ENCODE measurements at places on chromosomes 1 and 21.

- no peak for DNase-seq
Measured at GRCh38 chr1:6652986-6653385, 28.3 kb downstream of the THAP3 start.

DNA sequence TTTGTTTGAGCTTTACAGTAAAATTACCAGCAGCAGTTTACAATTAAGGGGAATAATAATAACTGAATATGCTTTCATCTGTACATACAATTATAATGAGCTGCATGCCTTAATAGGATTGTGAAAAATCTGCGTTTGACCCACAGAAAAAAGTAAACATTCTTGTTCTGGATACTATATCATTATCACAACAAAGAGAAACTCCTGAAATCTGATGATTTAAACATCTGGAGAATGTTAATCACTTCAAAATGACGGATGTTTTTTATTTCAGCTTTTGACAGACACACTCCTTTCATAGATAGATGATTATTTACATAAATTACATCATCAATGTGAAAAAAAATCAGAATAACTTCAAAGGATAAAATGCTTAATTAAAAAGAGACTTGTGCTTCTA lies 58.5 kb downstream of the TYW3 start:
- no peak for DNase-seq

DNA sequence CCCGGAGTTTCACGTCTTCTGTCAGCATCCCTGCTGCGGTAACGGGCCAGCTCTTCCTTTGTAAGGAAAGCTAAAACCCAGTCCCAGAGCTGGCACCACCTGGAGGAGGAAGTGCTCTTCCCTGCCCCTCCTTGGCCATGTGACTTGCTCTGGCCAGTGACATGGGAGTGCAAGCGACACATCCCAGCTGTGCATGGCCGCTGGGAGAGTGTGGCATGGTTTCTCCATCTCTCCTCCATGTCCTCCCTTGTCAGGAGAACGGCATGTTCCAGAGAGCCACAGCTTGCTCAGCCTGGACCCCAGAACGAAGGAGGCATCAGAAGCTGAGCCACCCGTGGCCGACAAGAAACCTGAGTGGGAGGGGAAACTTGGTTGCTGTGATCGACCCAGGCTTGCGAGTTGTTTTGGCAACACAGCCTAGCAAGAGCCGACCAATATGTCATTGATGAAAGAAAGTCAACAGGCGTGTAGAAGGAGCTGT lies 2.7 kb upstream of the PRXL2B start:
- DNase-seq: no peak

- DNase-seq: no peak
Measured at GRCh38 chr1:20597650-20598049, 8.8 kb downstream of the CDA start.

DNA sequence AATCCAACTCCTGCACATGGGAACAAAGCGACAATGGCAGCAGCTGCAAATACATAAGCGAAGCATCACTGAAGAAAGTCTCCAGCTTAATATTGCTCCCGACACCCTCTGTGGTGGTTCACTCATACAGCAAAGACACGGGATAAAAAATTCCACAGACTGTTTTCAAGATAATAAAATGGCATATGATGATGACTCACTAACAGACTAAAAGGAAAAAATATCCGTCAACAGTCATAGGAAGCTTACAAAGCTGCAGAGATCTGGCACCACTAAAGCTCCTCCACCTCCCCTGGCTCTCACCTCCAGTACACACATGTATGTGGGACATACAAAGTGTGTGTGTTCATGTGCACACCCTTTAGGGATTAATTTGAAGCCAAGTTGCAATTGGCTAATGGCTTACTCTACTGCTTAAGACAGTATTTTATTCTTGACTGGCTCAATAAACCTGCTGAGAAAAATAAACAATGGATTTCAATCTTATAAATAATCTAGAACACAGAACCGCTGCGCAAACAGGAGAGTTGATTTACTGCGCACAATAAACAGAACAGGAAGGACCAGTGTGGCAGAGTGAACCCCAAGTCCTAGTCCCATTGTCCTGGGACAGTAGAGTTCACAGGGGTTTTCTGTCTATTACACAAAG lies 94.4 kb downstream of the SLC45A1 start:
- no peak for DNase-seq

DNA sequence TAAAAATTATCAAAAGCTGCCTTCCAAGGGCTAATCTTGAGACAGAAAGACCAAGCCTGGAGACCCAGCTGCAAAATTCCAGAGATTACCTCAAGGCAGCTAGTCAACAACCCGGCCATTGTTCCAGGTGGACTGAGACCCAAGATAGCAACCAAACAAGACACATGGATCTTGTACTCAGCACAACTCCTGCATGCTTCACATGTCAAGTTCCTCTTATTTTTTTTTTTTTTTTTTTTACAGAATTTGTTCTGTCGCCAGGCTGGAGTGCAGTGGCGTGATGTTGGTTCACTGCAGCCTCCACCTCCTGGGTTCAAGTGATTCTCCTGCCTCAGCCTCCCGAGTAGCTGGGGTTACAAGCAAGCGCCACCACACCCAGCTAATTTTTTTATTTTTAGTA lies 40.1 kb downstream of the CD2 start:
- DNase-seq: no peak

DNA sequence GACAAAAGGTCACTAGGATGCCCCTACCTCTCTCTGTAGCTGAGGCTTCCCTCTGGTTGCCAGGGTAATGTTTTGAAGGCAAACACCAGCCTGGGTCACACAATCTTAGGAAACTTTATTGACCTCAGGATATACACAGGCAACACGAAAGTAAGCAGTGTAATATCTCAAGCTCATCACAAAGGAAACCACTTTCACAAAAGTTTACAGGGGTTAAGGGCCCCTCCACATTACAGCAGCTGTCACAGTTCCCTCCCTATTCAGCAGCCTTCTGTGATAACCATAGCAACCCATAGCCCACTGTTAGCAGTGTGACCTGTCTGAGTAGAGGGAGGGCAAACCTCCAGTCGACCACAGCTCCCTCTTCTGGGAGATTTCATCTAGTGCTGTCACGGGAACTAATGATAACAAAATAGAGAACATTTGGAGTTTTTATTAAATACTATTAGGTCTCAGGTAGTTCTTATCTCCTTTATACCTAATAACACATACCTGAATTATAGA lies 149.8 kb downstream of the PTPRC start:
- DNase-seq: no peak

GRCh38 chr1:15948091-15948591 lies 27.8 kb downstream of the ZBTB17 start:
- DNase-seq: no peak

DNA sequence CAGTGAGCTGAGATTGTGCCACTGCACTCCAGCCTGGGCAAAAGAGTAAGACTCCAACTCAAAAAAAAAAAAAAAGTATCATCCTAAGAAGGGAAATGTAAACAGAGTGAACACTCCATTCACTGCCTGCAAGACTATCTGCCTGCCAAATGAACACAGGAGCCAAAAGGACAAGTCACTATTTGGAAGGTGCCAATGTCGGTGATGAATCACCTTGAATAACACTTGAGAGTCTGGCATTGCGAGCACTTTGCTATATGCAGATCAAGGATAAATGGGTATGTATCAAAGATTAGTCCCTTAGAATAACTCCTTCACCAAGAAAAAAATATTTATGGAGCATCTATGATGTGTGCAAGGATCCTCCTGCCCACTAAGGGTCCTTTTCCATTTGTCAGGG lies 6.6 kb downstream of the UBR4 start:
- DNase-seq: no peak

GRCh38 chr1:114435088-114435715 lies 75.8 kb downstream of the TRIM33 start:
- DNase-seq: no peak

- no peak for DNase-seq
Measured at GRCh38 chr21:29125191-29125590, 5.3 kb upstream of the MAP3K7CL start.

DNA sequence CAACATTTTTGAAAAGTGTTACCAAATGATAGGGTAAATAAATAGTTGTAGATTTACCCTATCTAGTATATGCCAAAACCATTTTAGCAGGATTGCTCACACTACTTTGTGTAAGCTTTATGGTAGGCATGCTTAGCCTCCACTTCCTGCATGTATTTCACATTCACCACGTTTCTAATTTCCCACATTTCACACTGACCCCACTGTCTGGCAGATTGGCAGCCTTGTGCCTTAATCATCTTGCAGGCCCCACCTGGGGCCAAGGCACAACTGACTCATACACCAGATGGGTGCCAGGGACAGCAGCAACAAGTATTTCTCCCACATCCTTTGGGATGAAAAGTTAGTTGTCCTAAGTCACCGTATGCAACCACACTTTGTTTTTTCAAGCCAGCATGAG lies 21.2 kb upstream of the CENPF start:
- no peak for DNase-seq

GRCh38 chr1:234662148-234662547 lies 52.2 kb upstream of the IRF2BP2 start:
- no peak for DNase-seq

DNA sequence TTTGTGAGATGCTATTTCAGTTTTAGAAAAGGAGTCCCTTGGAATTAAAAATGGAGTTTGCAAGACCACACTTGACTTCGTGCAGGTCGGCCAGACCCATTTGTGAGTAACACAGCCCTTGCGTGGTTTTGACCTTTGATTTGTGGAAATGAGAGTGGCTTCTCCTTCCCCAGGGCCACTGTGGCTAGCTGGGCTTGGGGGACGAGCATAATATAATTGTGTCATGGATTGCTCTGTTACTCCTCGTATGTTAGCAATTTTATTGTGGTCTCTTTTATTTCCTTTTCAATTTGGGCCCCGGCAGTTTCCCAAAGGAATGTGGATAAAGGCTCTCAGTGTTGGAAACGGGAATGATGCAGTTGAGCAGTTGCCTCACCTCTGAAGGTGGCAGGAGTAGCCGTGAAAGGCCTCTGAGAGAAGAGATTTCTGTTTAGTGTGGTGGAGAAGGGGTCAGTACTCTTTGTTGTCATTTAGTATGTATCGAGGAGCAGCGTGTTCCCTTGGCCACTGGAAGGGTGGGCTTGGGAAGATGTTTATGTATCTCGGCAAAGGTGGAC lies 194.6 kb downstream of the PBX1 start:
- no peak for DNase-seq

DNA sequence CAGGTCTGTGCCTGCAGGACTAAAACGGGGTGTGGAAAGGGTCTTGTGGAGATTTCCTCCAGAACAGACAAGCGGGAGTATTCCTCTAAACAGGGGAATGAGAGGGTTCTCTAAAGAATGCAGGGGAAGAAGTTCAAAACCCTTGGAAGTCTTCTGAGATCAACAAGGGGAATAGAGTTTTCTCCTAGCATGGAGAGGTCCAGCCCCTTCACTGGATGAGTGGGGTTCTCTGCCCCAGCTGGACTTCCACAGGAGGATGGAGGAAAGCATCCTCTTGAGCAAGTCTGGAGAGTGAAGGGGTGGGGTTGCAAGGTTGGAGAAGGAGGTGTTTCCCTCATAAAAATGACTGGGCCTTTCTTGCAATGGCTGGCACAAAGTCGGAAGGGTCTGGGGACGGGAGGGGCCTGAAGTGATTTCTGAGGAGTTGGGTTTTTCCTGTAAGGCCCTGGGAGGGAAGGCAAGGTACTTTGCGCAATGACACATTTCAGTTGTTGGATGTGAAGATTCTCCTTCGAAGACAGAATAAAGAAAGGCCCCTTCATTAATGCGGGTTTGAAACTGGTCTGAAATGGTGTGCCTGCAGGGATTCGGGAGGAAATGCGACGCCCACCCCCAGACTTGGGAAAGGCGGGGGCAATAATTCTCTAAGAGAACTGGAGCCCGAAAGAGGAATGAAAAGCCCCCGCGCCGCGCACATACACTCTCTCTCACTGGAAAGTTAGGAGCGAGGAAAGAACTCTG lies 884 bp downstream of the SPATA6 start:
- DNase-seq: no peak

- no peak for DNase-seq
Measured at GRCh38 chr1:9822897-9823692, 670 bp downstream of the CLSTN1 start.

DNA sequence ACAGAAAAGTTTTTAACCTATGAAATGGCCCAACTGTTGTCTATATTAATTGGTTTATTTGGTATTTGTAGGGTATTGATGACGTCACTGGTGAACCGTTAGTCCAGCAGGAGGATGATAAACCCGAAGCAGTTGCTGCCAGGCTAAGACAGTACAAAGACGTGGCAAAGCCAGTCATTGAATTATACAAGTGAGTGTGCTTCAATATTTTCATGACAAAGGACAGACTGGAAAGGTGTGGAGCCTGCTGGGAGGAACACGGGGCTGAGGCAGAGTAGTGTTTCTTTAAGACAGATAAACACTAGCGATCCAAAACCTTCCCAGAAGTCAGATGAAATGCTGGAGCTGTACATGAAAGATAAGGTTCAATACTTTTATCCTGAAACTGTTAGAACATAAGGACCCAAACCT lies 76.7 kb downstream of the AK4 start:
- no peak for DNase-seq

- DNase-seq: no peak
Measured at GRCh38 chr1:93605026-93605568, 76.5 kb downstream of the BCAR3 start.

DNA sequence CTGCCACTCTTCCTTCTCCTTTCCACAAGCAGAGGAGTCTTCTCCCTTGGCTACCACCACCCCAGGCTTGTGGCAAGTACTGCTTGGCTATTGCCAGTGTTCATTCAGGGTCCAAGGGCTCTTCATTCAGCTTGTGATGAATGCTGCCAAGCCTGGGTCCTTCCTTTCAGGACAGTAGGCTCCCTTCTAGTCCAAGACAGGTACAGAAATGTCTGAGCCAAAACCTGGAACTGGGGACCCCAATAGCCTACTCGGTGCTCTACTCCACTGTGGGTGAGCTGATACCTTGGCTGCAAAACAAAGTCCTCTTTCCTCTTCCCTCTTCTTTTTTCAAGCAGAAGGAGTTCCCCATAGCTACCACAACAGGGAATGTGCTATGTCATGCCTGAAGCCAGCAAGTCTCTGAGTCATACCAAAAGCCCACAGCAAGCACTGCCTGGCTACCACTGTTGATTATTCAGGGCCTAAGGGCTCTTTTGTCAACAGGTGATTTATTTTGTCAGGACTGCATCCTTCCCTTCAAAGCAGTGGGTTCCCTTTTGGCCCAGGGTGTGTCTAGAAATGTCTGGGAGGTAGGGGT lies 268.9 kb downstream of the HHAT start:
- no peak for DNase-seq

- DNase-seq: no peak
Measured at GRCh38 chr1:29453502-29454240, 217.3 kb downstream of the PTPRU start.

- no peak for DNase-seq
Measured at GRCh38 chr1:236535662-236536161, 11.9 kb downstream of the LGALS8 start.

- no peak for DNase-seq
Measured at GRCh38 chr1:160359559-160360226, 7.2 kb upstream of the NHLH1 start.

DNA sequence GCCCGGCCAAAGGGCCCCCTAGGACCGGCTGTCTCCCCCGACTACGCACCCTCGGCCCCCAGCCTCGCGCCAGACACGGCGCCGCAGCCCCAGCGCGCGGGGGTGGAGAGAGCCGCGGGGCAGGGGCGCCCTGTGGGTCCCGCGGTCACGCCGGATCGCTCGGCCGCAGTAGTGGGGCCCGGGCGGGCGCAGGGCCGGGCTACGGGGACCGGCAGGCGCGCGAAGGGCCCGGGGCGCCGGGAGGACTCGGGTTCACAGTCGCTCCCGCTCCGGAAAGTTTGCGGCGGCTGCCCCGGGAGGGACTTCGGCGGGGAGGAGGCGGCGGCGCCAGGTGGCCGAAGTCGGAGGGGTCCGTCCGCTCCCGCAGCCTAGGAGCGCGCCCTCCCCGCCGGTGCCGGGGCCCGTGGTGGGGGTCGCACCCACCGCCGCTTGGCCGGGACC lies 7.1 kb upstream of the ZNF669 start:
- DNase-seq: no peak

- no peak for DNase-seq
Measured at GRCh38 chr1:56404066-56404465, 175.3 kb downstream of the PLPP3 start.

Measured in nucleus accumbens (tissue), 56 donors.